Right lobe of liver (tissue), 6 donors: ENCODE measurements at places on chromosomes 1 and 21.
A peak's percentile ranks its signal among the peaks of the same experiment; 100 is the strongest.

DNA sequence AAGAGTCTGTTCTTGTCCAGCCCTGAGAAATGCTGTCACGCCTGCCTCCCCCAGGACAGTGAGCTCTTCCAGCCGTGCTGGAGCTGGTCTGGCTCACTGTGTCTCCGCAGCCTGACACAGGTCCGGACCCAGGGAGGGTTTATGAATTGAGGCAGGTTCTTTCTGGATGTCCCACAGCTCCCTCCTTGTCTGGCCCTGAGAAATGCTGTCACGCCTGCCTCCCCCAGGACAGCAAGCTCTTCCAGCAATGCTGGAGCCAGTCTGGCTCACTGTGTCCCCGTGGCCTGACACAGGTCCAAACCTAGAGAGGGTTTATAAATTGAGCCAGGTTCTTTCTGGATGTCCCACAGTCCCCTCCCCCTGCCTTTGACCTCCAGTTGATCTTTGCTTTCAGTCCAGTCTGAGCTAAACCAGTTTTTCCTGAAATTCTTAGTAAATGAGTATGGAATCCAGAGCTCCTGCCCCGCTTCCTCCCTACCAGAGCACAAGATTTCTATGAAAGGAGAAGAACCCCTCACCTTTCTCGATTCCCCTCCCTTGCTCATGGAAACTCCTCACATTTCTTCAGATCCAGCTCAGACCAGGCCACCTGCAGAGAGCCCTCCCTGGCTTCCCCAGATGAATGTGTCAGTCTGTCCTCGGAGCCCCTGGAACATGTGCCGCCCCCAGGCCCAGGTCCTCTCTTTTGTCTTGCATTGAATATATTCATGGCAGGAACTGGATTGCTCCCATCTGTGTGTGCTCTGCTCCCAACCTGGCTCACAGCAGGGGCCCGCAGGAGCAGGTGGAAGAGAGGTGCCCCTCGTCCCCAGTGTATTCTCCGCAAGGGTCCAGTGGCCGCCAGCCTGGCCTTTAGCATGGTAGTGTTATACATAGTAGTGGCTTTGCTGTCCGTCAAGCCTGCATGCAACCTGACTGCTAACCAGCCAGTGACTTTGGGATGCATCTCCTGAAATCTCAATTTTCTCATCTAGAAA, 116.3 kb downstream of the EPHB2 start:
- DNase-seq = peak; percentile 78

DNA sequence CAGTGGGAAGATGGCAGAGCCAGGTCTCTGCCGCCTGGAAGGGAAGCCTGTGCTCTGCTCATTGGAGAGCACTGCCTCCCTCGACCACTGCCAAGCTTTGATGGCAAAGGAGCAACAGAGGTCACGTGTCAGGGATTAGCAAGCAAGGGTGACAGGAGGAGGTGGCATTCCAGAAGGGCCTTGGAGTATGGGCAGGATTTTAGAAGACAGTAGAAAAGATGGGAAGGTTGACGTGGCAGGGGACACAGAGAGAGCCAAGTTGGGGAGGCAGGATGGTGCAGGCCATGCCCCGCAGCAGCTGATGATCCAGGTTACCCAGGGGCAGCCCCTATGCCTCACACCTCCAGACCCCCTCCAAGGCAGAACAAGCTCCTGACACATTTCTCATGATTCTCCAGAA, 21.9 kb upstream of the LBR start:
- DNase-seq = no peak

- DNase-seq = no peak
Observed at GRCh38 chr21:35645991-35646390, 414.3 kb downstream of the SETD4 start.

- DNase-seq = no peak
Observed at GRCh38 chr1:182280504-182280900, 111.1 kb downstream of the GLUL start.

DNA sequence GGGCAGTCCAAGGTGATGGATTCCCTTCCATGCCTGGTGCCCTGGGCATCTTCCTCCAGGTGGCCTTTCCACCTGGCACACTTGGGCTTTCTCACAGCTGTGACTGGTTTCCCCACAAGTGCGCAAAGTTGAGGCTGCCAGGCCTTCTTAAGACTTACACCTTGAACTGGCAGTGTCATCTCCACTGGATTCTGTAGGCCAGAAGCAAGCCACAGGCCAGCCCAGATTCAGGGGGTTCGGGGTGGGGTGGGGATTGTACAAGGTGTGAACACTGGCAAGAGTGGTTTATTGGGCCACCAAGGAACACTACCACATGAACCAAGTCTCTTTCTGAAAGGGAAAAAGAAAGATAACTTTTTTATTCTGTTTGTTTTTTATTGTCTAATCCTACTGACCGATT, 27.2 kb downstream of the DYRK1A start:
- DNase-seq = no peak
